ENCODE measurements at places on chromosomes 5 and 9.

DNA sequence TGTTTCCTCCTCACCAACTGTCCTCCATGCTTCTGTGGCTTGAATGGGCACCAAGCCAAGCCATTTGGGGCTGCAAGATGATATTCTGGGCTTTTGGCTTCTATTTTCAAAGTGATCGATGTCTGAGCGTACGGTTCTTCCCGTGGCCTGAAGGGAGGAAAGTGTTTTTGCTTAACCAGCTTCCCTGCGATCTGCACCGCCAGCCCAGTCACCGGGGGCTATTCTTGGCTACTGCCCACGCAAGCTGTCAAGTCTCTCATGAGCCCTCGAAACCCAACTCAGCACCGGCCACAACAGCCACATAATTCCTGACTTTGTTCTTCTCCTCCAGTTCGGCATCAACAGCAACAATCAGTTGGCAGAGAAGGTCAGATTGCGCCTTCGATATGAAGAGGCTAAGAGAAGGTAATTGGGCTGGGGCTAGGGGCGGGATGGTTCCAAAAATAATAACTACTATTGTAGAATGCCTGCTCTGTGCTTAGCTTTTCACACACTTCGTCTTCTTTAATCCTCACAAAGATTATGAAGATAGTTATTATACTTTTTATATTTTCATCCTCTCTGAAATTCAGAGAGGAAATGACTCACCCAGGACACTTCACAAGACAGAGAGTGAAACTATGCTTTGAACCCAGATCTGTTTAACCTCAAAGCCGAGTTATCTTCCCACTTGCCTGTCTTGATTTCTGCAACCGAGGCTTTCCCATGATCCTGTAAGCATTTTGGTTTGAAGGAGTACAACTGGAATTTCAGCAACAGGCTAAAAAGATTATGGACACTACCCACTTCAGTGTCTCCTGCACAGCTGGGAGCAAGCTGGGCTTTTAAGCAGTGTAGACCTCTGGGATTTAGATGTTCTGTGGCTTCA is 76.4 kb upstream of the RARS1 start:
- DNase-seq = no peak

GRCh38 chr5:140986117-140986521 is 19.8 kb downstream of the PCDHAC2 start:
- no peak for DNase-seq

- DNase-seq = no peak
Observed at GRCh38 chr5:135578685-135579341, at the start of gene CXCL14. Gene CXCL14, minus strand, starts transcription at chr5:135578991. Its CDS starts 213 bp downstream, at chr5:135578778.

DNA sequence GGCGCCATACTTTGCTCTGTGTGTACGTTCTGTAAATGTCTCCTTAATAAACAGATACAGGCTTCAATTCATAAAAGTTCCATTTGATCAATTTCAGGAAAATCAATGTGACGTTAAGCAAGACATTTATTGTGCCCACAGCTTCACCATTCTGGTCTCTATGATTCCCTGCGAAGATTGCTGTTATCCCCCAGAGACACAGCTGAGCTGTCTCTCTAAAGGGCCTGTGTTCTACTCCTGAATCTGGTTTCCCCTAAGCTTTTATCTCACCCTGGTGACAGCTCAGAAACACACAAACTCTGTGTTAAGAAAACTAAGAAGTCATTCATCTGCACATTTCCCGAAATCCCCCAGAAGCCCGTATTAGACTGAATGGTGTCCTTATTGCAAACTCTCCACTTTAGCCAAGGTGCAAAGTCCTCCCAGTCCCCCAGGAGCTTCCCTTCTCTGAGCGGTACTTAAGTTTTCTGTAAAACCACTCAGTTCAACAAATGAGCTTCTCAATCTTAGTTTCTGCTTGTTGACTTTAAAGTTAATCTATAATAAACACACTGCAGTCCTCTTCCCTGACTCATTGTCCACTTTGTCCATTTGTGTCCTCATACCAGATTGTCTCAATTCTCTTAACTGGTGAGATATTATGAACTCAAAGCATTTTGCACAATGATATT is 1.4 kb upstream of the C5orf15 start:
- no peak for DNase-seq

GRCh38 chr9:78783743-78784142 is 486.8 kb downstream of the PSAT1 start:
- no peak for DNase-seq

GRCh38 chr5:105218018-105218417 is 1655.4 kb upstream of the NUDT12 start:
- no peak for DNase-seq

DNA sequence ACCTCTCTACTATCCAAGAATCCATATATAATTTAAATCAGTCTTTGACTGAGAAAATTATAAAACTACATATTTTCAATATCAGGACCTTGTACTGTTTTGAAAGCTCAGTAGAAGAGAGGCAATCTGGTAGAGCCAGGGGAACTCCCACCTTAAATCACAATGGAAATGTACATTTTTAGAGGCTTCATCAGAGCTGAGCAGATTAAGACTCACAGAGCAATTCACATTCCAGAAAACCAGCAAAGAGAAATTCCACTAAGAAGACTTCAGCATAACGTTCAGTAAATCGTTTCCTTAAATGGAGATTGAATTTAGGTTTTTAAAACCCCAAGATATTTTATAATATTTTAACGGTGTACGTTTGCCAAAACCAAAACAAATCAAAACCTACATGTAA is 227.8 kb upstream of the TRPM3 start:
- DNase-seq = no peak

- DNase-seq = no peak
Observed at GRCh38 chr9:75389101-75389500, 300.8 kb downstream of the OSTF1 start.
